H9 (cell line): ENCODE measurements at places on chromosomes 16 and 17. TPM values are rescaled to one million over a fixed set of nuclear protein-coding genes. Genes with fewer than 3 reads are reported as not detected.

TLK2 gene
- 63.7 and 67.0 TPM in 2 replicates for total RNA-seq

DNA sequence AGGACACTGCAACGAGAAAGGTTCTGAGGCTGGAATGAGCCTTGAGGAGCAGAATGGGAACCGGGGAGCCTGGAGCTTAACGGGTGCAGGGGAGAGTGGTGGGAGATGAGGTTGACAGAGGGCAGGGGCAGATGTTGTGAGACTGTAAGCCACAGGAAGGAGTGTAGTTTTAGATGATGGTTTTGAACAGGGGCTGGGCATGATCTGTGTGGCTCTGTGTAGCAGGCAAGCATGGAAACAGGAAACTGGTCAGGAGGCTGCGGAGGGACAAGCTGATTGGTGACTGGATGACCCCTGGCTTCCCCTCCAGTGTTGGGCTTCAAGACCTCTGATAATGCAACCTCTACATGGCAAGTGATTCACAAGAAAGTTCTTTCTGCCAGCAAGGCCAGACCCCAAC is 1.4 kb upstream of the CNGB1 start:
- DNase-seq = no peak
- H3K27ac ChIP-seq = no peak overlapping the region
- no peaks in the 10 kb centered on the region for H3K36me3 ChIP-seq

GRCh38 chr16:68090130-68090529 is 5.0 kb downstream of the NFATC3 start:
- no peak overlapping the region for H3K27ac ChIP-seq
- no peaks in the 10 kb centered on the region for H3K27me3 ChIP-seq

PABPN1L gene
- total RNA-seq = not detected in 2 replicates

SLFN14 gene
- not detected in 2 replicates for total RNA-seq

ABCC11 gene
- 0.24 and 0.33 TPM in 2 replicates for total RNA-seq

EFNB3 gene
- total RNA-seq = 11.3 and 11.4 TPM in 2 replicates

- no peaks in the 10 kb centered on the region for H3K27me3 ChIP-seq
- H3K36me3 ChIP-seq = peaks cover 4% of the 10 kb centered on the region
- peaks cover 3% of the 10 kb centered on the region; the same call in 1 of the 2 replicates for H3K4me1 ChIP-seq
- no peak overlapping the region for H3K27ac ChIP-seq
- DNase-seq = no peak
- no peak overlapping the region for H3K4me3 ChIP-seq
Observed at GRCh38 chr17:73474370-73474988, 162.7 kb upstream of the CDC42EP4 start.

DNA sequence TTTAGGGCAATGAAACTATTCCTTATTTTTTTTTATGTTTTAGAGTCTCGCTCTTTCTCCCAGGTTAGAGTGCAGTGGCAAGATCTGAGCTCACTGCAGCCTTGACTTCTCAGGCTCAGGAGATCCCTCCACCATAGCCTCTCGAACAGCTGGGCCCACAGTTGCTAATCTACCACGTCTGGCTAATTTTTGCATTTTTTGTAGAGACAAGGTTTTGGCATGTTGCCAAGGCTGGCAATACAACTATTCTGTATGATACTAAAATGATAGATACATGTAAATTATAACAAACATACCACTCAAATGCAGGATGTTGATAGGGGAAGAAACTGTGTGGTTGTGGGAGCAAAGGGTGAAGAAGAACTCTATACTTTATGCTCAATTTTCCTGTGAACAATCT is 401.3 kb downstream of the ZFHX3 start:
- H3K4me1 ChIP-seq = no peaks in the 10 kb centered on the region
- no peaks in the 10 kb centered on the region for H3K27me3 ChIP-seq
- H3K27ac ChIP-seq = no peak overlapping the region
- H3K4me3 ChIP-seq = no peak overlapping the region
- no peak for DNase-seq

CCDC154 gene
- 1.3 and 2.0 TPM in 2 replicates for total RNA-seq

TAC4 gene
- not detected in 2 replicates for total RNA-seq

DNA sequence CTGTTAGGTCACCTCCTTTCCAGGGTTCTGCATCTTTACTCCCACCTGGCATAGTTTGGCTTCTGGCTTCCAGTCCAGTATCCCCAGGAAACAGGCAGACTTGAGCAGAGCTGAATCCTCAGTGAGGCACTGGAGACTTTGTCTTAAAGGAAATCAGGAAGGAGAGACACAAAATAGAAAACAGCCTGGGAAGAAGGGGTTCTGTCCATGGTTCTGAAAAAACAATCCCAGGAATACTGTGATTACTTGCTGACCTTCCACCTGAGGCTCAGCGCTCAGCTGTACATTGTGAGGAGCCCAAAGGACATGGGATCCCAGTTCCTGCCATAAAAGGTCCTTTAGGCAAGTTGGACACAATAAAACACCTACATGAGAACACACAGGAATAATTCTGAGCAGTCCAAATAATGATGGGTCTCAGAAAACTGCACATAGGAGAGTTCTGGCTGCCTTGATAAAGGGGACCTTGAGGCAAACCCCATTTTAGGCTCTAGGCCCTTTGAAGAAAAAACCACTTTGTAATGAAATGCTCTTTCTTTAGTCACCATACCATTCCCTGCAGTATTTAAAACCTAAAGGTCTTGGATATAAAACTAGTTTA is 81.4 kb upstream of the CRHR1 start:
- no peak for DNase-seq
- no peaks in the 10 kb centered on the region for H3K36me3 ChIP-seq
- H3K4me3 ChIP-seq = no peak overlapping the region

- no peaks in the 10 kb centered on the region for H3K4me1 ChIP-seq
- no peak overlapping the region for H3K4me3 ChIP-seq
- peaks cover 4% of the 10 kb centered on the region; the same call in 1 of the 3 replicates for H3K36me3 ChIP-seq
Observed at GRCh38 chr16:72029567-72030271, 21.2 kb downstream of the DHODH start.

KCTD13 gene
- 16.8 and 18.3 TPM in 2 replicates for total RNA-seq
